ENCODE measurements at places on chromosomes 6 and 20.

DNA sequence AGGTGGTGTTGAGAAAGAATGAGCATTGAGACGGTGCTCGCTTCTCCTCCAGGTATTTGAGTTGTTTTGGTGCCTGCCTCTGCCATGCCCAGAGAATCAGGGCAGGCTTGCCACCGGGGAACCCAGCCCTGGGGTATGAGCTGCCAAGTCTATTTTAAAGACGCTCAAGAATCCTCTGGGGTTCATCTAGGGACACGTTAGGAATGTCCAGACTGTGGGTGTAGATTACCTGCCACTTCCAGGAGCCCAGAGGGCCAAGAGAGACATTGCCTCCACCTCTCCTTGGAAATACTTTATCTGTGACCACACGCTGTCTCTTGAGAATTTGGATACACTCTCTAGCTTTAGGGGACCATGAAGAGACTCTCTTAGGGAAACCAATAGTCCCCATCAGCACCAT is 28.3 kb downstream of the SAYSD1 start:
- no peak for DNase-seq

DNA sequence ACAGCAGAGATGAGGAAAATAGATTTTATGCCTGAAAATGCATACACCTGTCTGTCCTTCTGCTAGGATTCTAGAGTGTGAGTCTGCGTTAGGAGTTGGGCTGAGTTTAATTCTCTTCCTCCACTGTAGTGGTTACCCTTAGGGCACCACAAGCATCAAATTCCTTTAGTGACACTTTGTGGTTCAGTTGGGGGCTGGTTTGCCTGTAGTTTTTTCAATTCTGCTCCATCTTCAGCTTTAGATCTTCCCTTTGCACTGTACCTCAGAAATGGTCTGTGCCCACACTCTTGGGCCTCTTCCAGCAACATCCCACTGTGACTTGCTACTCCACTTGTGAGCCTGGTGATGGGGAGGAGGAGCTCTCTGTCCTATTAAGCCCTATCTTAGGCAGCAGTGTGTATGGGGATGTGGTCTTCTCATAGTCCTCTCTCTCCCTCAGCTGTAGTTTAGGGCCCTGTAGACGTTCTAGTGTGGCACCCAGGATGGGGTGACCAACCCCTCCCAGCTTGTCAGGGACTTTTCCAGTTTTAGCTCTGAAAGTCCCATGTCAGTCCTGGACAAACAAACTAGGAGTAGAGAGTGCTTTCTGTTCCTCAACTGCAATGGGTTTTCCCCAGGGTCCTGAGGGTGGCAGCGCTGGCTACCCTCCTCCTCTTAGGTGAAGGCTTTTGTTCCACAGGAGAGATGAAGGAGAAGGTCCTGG is 19.7 kb upstream of the OGFRL1 start:
- no peak for DNase-seq

GRCh38 chr20:53434662-53435061 is 159.0 kb downstream of the ZNF217 start:
- DNase-seq, result no peak

DNA sequence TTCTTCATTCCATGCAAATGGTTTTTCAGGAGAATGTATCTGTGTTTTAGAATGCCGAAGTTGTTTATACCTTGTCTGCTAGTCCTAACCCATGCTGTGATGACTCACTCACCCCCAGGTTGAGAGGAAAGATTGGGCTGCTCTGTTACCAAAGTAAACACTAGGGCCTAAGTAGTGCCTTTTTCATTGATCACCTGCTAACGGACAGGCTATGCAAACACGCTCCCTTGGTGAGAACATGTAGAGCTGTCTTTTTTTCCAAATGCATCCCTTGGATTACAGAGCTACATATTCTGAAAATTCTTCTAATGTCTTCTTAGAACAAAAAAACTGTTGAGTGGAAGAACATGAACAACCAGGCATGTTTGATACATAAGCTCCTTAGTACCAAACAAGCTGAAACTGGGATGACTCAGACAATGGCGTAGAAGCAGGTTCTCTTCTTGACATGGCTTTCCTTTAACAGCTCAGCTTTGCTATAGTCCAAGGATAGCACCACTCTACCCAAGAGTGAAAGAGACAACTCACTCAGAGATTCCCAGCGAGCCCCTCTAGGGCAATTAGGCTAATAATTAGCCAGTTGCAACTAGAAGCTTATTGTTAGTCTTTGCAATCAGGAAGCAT is 20.5 kb downstream of the PERP start:
- DNase-seq, result no peak

DNA sequence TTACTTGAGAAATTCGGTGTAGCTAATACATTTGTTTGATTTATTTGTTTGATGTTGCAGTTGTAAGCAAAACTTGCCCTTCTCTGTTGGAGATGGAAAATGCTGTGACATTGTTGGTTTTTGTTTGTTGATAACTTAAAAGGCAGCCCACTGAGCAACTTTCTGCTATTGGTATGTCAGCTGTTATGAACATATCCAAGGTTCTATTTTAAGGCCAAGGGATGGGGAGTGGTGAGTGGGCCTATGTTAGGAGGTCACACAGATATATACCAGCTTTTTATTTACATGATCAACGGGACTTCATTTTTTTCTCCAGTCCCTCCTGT is 5.7 kb downstream of the QKI start:
- no peak for DNase-seq

DNA sequence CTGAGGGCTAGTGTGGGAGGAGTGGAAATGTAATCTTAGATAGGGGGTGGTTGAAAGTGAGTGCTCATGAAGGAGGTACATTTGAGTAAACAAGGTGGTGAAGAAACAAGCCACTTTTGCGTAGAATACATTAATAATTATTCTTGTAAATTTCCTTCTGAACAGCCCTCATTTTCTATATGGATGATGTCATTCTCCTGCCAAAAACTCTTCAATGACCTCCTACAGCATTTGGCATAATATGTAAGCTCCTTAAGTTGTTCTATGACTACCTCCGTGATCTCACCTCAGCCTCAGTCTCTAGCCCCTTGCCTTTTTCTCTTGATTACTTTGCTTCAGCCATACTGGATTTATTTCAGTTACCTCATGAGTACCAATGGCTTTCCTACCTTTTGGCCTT is 14.0 kb upstream of the SNAP91 start:
- no peak for DNase-seq

DNA sequence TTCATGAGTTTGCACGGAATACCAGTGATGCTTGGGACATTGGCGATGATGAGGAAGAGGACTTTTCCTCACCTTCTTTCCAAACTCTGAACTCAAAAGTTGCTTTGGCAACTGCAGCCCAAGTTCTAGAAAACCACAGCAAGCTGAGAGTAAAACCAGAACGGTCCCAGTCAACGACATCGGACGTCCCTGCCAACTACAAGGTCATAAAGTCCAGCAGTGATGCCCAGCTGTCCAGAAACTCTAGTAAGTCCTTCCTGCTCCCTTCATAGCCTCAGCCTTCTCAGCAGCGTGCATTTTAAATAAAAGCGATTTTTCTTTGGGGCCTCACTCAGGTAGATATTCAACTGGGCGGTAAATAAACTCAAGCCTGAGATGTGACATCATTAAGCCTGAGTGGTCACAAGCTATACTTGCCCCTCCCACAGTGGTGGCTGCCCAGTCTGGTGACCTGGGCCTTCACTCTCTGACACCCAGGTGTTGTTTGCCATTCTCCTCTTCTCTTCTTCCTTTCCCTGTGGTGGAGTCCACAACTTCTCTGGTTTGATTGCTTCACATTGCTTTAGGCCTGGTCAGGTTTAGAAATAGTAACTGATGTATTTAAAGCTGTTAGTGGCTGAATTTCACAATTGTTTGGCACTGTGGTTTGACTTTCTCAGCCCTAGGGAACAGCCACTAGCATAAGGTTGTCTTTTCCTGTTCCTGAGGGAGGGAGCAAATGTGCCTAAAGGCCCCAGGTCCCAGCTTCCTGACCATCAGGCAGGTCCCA is 21.6 kb upstream of the TMEM217 start:
- DNase-seq, result no peak

GRCh38 chr6:124470803-124471202 is 491.4 kb upstream of the RNF217 start:
- DNase-seq, result no peak

- DNase-seq, result no peak
Observed at GRCh38 chr6:162697872-162698403, 29.6 kb downstream of the PRKN start.

DNA sequence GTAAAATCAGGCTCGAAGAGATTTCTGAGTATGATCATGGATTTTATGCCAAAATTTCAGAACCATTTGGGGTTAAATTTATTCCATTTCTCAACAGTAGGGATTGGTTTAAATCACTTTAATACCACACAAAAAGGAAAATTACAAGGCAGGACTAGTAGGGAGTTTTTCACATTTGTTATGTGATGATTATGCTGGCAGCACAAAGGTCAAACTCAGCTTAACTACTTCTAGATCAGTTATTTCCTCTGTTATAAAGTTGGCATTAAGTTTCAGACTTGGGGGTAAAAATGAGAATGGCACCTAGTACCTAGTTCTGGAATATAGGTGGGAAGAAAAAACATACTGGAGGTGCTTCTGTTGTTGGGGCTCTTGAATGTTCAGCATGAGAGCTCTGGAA is 39.5 kb downstream of the PHF3 start:
- no peak for DNase-seq

- DNase-seq, result no peak
Observed at GRCh38 chr6:137536104-137536773, 42.0 kb upstream of the OLIG3 start.

GRCh38 chr6:118198746-118199145 is 291.7 kb downstream of the SLC35F1 start:
- no peak for DNase-seq

DNA sequence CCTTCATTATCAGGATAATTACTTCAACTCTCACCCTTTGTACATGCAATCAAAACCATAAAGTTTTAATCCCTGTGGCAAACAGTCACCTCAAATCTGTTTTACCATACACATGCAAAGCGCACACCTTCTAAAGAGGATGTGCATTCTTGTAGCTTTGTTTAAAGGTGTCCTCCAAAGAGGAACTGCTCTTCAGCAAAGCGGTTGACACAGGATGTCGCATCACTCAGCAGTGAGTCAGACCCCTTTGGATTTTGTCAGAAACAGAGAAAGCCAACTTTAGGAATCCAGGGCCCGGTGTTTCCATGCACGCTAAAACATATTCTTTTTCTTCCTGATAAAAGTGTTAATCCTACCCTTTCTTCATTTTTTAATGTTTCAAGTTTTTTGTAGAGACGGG is 268.3 kb upstream of the ARID1B start:
- DNase-seq, result no peak

- no peak for DNase-seq
Observed at GRCh38 chr6:133966654-133967329, 13.8 kb downstream of the TBPL1 start.

GRCh38 chr6:168107191-168107983 is 28.4 kb upstream of the FRMD1 start:
- DNase-seq, result no peak

GRCh38 chr6:108598305-108598863 is 37.7 kb downstream of the FOXO3 start:
- DNase-seq, result no peak

GRCh38 chr20:44215125-44215524 is 4.6 kb upstream of the OSER1 start:
- DNase-seq, result peak; percentile 69

DNA sequence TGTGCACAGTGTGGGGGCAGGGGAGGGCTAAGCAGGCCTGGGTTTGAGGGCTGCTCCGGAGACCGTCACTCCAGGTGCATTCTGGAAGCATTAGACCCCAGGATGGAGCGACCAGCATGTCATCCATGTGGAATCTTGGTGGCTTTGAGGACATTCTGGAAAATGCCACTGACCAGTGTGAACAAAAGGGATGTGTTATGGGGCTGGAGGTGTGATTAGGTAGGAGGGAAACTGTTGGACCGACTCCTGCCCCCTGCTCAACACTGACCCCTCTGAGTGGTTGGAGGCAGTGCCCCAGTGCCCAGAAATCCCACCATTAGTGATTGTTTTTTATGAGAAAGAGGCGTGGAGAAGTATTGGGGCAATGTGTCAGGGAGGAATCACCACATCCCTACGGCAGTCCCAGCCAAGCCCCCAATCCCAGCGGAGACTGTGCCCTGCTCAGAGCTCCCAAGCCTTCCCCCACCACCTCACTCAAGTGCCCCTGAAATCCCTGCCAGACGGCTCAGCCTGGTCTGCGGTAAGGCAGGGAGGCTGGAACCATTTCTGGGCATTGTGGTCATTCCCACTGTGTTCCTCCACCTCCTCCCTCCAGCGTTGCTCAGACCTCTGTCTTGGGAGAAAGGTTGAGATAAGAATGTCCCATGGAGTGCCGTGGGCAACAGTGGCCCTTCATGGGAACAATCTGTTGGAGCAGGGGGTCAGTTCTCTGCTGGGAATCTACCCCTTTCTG is 44.0 kb upstream of the TTPAL start:
- no peak for DNase-seq

- DNase-seq, result no peak
Observed at GRCh38 chr6:136160250-136160649, 89.9 kb downstream of the MTFR2 start.

DNA sequence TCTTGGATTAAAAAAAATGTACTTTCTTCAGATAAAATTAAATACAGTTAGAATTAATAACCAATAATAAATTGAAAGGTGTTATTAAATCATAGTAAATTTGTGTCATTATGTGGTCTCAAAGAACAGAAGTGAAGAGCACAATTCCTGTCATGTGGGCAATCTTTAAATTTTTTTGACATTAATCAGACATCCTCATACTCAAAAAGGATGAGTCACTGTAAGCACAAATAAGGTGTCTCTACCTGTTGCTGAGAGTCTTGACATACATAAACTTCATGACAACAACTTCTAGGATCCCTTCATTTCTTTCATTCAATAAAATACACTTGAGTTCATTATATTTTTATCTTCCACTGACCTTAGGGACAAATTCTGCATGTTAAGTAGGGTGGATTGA is 76.1 kb downstream of the SLC22A3 start:
- DNase-seq, result no peak

GRCh38 chr20:50475681-50476292 is 34.4 kb upstream of the PTPN1 start:
- no peak for DNase-seq

DNA sequence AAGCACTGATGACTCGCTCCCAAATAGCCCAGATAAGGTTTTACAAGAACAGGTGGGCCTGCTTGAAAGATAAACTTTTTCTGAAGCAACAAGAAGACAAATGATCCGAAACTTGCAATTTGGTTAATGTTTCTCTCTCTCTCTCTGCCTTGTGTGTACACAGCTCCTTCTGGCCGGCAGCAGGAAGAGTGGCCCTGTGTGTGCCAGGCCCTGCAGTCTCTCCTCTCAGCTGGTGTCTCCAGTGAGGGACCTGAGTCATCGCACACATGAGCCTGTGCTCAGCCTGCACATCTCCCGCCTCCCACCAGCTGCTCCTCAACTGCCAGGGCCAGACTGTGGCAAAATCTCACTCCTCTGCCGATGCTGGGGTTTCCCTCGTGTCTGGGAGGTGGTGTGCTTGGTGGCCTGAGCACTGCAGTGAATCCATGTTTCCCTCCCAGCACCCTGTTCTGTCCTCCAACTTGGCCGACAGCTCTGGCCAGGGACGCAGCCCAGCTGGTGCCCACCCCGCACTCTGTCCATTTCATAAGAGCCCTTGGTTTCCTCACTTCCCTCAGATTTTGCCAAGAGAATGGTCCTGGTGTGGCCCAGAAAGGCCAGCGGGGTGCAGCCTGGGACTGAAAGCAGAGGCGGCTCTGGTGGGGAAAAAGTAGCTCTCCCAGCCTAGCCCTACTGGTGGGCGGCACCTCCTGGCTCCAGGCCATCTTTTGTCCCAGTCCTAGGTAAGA is 49.4 kb downstream of the ERMARD start:
- DNase-seq, result no peak

GRCh38 chr20:62828051-62828450 is 11.2 kb downstream of the COL9A3 start:
- DNase-seq, result no peak

- DNase-seq, result peak; percentile 51
Observed at GRCh38 chr6:170279977-170280688, 10.7 kb downstream of the DLL1 start.

- no peak for DNase-seq
Observed at GRCh38 chr6:112899541-112899940, 552.4 kb downstream of the RFPL4B start.

Measured in activated naive CD4-positive, alpha-beta T cell (primary cell).